ENCODE measurements at places on chromosomes 4 and X.

DNA sequence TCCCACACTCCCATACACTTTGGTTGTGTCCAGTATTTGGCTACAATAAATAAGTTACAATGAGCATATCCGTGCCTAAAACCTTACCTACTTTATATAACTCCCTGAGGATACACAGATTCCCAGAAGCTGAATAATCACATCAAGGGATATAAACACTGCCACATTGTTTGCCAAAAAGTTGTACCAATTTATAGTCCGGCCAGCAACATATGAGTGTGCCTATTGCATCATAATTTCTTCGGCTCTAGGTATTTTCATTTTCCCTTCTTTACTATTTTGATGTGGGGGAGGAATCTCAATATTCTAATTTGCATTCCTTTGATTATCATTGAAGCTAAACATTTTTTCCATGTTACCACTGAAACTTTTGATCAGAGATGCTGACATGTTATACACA is 146.4 kb downstream of the PCDH19 start:
- DNase-seq: no peak

DNA sequence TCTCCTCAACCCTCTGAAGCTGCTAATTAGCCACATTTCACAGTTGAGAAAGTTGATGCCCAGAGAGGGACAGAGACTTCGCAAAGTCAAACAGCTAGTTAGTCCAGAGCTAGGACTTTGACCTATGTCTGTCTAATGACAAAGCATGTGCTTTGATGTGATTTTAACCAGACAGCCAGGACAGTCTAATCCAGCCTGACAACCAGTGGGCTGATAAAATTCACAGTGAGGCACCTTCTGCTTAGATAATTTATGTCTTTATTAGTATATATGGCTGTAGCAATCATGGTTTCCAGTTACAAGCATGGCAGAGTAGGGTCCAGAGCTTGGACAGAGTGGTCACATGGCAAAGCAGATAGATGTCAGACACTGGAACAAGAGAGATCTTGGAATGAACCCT is 133.6 kb upstream of the C1QTNF7 start:
- no peak for DNase-seq

GRCh38 chr4:40306976-40307375 is 28.2 kb upstream of the CHRNA9 start:
- no peak for DNase-seq

GRCh38 chrX:40462795-40463194 is 118.0 kb upstream of the ATP6AP2 start:
- no peak for DNase-seq

GRCh38 chrX:14616301-14616700 is 87.0 kb downstream of the GLRA2 start:
- no peak for DNase-seq

- DNase-seq: no peak
These were observed 415.0 kb upstream of the INTU start for GRCh38 chr4:127217586-127218229.

DNA sequence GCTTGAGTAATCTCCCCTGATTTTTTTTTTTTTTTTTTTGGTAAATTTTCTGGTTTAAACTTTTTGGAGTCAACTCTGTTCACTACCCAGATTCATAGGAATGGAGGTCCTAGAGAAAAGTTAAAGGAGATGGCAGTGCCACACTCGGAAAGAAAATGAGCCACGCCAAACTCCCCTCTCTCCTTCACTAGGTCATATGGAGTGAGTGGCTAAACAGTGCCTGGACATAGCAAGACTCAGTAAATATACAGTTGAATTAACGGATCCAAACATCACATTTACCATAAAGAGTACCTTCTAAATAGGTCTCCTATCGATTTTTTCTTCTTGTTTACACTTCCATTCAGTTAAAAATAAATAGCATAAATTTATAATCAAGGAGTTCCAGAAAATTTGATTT is 13.6 kb upstream of the AMTN start:
- no peak for DNase-seq

DNA sequence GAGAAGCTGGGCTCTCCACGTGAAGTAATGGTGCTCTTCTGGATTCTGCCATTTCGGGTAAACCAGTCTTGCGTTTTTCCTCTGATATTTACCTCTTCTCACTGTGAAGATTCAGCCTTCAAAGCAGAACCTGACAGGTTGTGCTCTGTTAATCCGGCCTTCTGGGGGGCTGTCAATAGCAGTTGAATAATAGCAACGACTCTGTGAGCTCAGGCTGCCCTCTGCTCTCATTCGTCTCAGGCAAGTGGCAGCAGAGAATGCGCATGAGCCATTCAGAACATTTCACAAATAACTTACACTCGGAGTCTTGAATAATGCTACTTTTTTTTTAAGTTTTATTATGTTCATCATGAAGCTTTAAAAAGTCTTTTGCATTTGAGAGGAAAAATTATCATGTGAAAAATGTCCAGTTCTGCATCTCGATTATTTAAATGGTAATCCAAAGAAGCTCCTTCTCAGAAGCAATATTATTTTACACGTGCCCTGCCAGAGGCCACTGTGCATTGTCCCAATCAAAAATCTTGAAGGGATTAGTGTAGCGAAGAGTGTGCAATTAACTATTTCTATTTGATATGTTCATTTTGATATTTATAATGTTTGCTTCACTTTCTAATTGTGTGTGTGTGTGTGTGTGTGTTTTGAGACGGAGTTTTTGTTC is 354.2 kb upstream of the FAT1 start:
- no peak for DNase-seq

- no peak for DNase-seq
These were observed 30.4 kb downstream of the KIT start for GRCh38 chr4:54687887-54688841.

GRCh38 chr4:55866973-55867574 is 13.6 kb downstream of the EXOC1 start:
- peak; percentile 47 for DNase-seq

GRCh38 chr4:22678940-22679854 is 13.5 kb upstream of the GBA3 start:
- no peak for DNase-seq

GRCh38 chrX:152637649-152638442 is at the start of gene GABRQ:
TSS of gene GABRQ (plus strand) at chrX:152637895. CDS start at chrX:152638203, 308 bp downstream.
- DNase-seq: no peak

DNA sequence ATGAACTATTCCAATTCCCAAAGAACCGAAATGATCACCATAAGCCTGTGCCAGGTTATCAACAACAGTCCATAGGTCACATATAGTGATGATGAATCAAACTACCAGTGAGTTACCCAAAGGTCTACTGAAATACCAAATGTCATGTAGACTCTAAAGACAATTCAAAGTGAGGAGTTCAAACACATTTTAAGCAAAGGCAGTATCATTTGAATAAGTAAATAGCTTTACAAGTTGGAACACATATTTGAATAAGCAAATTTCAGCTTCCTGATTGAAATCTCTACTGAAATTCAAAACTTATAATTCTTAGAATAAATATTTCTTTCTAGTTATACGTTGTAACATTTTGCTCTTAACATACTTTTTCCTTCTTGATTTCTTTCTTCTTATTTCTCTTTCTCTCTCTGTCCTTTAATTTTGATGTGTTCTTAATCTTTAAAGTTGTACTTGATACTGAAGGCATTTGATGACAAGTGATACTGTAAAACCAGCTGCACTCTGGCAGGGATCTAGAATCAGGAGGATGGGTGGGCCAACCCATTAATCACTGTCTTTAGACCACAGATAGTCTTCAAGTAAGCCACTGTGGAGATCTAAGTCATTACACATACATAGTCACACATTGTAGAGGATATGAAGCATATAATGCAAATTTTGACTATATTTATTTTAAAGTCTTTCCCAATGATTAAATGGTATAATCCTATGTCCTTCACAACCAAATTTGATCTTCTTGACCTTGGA is 34.5 kb downstream of the GABRA4 start:
- no peak for DNase-seq

GRCh38 chr4:76624241-76624681 is 189.2 kb downstream of the SHROOM3 start:
- DNase-seq: no peak

- no peak for DNase-seq
These were observed 11.7 kb upstream of the STATH start for GRCh38 chr4:69984030-69984443.

DNA sequence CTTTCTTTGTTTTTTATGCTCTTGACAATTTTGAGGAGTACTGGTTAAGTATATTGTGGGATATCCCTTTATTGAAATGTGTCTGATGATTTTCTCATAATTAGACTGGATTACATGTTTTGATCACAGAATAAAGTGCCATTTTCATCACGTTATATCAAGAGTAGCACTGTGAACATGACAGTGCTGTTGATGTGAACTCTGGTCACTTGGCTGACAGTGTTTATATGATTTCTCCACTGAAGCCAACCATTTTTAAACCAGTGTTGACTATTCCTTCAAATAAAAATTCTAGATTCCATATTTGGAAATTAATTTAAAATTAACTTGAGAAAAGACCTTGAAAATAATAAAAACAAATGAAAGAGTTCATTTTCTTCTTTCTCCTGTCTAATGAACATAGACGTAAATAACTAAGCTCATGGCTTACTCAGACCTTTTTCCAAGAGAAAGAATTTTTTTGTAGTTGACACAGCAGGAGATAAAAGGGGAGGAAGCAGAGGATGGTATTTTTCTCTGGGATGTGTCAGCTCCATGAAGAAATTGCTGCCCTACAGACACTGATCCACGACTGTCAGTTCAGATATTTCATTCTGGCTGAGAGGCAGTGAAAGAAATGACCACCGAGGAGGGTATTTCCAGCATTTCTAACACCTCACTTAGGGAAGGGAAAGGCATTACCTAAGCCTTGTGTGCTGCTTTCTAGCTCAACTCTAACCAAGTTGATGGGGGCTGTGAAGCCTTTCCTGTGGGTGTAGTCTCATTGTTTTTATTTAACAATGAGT is 150.9 kb upstream of the ANK2 start:
- DNase-seq: no peak

DNA sequence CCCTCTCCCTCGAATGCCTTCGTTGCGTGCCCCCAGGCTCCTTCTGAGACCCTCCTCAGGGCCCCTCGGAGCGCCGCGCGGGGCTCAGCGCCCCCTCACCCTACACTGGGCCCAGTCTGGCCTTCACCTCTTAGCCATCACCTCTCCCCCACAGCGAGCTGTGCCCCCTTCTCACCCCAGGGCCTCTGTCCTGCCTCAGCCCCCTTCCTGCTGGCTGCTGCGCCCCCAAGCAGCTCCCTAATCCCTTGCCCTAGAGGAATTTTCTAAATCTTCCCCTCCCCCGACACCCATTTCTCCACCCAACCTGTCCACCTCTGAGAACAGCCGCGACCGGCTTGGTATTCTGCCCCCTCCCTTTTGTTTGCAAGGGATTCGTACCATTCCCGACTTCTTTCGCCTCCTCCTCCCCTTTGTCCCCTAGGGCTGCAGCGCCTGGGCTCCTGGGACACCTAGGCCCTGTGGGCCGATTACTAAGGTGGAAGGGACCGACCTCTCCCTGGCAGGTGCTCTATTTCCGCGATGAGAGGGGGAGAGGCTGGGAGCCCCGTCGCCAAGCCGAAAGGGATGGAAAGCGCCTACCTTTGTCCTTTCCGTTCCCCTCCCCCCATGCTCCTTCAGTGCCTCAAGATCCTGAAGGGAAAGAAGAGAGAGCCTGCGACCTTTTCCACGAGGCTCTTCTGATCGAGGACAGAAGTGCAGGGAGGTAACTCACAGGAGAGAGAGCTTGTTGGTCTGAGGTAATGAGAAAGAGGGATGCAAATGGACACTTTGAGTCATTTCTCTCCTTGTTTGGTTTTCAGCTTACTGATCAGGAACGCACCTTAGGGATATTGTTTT is 10.9 kb downstream of the DLG3 start:
- no peak for DNase-seq

DNA sequence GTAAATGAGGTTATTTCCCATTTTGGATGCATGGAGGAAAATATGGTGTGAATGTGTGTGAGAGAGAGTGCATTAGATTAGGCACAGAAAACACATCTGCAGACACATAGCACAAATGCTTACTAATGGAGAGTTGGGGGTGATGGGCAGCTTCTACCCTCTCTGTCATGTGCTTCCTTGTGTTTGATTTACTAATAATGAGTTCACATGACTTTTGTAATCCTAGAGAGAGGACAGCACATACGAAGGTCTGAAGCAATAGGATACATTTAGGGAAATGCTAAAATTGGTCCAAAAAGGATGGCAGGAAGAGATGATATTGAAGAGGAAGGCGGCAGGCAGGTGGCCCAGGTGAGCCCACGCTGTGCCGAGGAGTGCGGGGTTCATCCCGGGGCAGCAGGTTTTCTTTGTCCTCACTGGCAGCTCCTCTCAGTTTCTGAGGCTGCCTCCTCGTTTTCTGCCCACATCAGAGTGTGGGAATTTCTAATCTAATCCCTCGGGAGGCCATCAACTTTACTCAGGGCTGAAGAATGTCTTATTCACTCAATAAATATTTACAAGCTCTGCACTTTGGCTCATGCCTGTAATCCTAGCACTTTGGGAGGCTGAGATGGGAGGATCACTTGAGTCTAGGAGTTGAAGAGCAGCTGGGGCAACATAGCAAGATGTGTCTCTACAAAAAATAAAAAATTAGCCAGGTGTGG is 15.9 kb upstream of the MAP9 start:
- peak; percentile 13 for DNase-seq

GRCh38 chrX:40012039-40012867 is 85.5 kb downstream of the BCOR start:
- DNase-seq: no peak

GRCh38 chr4:118086344-118086743 is 52.1 kb downstream of the NDST3 start:
- DNase-seq: peak; percentile 4

GRCh38 chrX:10529344-10529743 is 91.0 kb downstream of the MID1 start:
- no peak for DNase-seq

GRCh38 chr4:176308441-176308840 is 11.3 kb upstream of the SPCS3 start:
- DNase-seq: no peak
